ENCODE measurements at places on chromosomes 16 and 17. TPM values are rescaled to one million over a fixed set of nuclear protein-coding genes. Genes with fewer than 3 reads are reported as not detected.

Gene TLCD3B
- polyA plus RNA-seq = 1.3 TPM

Gene MT1F
- 58.2 TPM for polyA plus RNA-seq

Gene RDM1
- 3.4 TPM for polyA plus RNA-seq

Gene KRT37
- not detected for polyA plus RNA-seq

Gene C1QTNF8
- polyA plus RNA-seq = not detected

All from renal cortex interstitium (tissue), 15 donors.